ENCODE measurements at places on chromosomes 3 and 15.

DNA sequence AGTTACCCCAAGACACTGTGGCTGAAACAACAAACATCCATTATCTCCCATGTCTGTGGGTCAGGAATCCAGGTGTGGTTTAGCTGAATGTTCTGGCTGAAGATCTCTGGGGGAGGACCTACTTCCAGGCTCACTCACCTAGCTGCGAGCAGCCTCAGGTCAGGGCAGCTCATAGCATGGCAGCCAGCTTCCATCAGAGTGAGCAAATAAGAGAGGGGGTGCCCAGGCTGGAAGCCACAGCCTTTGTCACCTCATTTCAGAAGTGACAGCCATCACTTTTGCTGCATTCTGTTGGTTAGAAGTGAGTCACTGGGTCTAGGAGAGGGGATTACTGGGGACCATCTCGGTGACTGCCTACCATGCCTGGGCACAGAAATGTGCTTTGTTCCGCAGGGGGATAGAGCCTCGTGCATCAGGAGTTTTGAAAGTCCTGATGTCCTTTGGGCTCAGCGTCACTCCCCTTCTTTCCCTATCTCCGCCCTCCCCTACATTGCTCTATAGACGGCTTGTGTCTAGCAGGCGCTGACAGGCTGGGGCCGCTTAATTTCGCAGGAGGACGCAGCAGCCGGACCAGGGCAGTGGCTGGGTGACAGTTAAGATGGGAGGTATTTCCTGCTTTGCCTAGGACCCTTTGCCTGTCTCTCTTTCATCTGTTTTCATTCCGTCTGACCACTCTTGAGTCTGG, 25.4 kb downstream of the TGM4 start:
- DNase-seq = no peak

DNA sequence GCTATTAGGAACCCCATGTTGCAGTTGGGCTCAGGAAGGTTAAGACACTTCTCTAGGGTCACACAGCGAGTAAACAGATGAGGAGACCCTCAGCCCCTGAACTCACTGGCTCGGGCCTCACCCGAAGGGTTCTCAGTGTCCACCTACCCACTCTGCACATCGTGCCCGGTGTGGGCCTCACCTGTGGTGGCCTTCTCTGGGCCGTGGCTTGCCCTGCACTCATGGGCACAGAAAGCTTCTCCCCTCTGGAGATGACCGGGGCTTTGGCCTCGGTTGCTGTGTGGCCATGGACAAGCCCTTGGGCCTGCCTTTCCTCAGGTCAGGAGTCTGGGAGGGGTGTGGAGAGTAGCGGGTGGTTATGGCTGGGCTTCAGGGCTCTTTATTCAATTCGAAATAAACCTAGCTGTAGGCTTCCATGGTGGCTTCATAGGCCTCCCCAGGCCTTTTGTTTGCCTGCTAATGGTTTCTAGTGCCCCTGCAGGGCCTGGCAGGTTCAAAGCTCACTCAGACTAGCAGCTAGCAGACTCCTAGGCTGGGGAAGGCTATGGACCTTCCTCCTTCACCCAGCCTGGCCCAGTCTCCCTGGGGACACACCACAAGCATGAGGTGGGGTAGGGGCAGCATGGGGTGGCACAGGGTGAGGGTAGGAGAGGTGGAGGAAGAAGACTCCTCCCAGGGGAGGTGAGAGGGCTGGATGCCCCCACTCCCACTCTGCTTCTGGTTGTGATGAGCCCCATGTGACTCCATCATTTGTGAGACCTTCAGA, 103.1 kb downstream of the LINGO1 start:
- DNase-seq = no peak

DNA sequence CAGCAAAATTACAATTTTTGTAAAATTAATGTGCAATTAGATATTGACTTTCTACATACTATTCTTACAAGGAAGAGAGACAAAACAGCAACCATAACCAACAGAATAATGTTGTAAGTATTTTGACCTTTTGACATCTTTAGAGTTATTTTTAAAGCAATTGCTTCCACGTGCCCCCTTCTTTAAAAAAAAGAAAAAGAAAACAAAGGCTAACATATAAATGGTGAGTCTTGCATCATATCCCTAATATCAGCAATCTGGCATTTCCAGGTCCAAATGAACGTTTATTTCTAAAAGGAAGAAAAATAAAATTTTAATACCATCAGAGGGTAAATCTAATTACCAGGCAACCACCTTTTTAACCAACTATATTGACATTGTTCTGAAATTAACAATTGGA, 19.3 kb upstream of the STRIT1 start:
- no peak for DNase-seq

- DNase-seq = no peak
Observed at GRCh38 chr3:48504051-48504946, at the start of gene SHISA5. TSS of gene SHISA5 (minus strand) at chr3:48504174. CDS start at chr3:48504094, 80 bp downstream.

- no peak for DNase-seq
Observed at GRCh38 chr3:100120012-100120411, 5.7 kb upstream of the FILIP1L start.

GRCh38 chr3:67620869-67621268, 33.5 kb downstream of the SUCLG2 start:
- DNase-seq = no peak

- no peak for DNase-seq
Observed at GRCh38 chr3:72128921-72129320, 344.0 kb upstream of the PROK2 start.

- DNase-seq = no peak
Observed at GRCh38 chr3:80733522-80734176, 965.9 kb upstream of the ROBO1 start.

GRCh38 chr3:115486880-115487279, 136.4 kb upstream of the GAP43 start:
- DNase-seq = no peak

DNA sequence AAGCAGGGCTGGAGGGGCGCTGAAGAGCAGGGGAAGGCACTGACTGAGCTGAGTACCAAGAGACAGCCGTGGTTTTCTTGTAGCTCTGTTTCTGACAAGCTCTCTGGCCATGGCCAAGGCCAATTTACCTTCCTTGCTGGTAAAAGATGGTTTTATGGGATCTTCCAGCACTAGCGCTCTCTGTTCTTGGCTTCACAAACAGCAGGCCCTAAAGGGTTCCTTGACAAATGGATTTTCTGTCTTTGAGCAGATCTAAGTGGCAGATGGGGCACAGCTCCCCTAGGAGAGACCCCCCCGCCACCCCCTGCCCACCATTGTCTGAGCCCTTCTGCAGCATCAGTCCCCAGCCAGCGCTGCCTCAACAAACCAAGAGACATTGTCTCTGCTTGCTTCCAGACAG, 66.6 kb downstream of the GAP43 start:
- no peak for DNase-seq

DNA sequence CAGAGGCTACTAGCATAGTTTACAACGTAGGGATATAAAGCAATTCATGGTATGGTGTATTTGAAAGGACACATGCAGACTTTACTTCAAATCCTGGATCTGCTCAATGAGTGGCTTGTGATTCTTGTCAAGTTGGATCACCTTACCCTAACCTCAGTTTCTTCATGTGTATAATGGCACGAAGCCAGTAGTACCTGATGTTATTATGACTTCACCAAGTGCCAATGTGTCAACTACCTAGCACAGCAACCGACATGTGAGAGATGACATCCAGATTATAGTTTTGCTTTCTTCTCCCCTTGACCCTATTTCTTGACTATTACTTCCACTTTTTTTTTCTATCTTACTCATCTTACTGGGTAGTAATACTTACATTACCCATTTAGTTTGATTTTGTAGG, 304.5 kb downstream of the RBMS3 start:
- no peak for DNase-seq

DNA sequence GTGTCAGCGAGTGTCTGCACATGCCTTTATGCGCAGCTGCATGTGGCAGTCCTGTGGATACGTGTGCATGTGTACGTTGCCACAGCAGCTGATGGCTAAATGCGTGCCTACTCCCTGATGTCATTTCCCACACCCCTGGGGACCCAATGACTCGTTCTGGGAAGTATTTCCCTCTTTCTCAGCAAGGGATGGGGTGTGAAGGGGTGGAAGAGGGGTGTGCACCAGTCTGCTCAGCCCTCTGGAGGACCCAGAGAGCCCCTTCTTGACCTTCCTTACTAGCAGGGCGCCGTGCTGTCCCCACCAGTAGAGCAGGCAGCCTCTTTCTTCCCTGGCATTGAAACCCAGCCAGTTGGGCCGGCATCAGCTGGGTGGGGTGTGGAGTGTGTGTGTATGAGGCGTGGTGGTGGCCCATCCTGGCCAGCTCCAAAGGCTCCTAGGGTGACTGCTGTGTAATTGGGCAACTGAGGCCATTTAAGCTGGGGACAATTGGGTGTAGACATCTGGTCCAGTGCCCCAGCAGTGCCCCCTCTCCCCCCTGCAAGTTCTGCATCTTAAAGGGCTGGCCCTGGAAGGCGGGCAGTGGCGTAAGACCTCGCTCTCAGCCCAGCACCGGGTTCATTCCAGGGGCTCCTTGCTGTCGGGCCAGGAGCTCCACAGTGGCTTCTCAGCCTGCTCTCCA, 19.2 kb downstream of the SNX33 start:
- no peak for DNase-seq

DNA sequence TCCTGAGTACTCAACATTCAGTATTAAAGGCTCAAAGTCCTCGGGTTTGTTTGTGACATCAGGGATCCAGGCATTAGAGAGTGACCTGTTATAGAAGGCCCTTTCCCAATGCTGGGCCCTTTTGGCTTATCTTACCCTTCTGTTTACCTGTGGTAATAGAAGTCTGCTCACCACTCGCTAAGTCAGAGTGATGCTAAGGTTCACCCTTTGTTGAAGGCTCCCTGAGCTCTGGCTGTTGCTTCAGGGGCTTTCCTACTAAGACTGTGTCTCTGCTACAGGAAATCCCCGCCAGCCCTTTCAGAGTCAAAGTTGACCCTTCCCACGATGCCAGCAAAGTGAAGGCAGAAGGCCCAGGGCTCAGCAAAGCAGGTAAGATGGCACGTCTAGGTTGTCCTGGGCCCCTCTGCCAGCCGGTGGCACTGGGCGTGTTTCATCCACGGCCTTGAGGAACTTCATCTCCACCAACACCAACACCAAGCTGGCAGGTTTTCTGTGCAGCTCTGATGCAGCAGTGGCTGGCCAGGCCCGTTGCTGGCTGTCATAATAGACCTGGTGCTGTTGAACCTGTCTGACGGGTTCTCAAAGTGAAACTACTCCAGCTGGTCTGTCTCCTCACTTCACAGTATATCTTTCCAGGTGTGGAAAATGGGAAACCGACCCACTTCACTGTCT, 99.1 kb downstream of the DNASE1L3 start:
- DNase-seq = peak; percentile 67

- no peak for DNase-seq
Observed at GRCh38 chr3:187403768-187404288, 35.6 kb downstream of the RTP4 start.

GRCh38 chr3:130516645-130517512, at the start of gene COL6A6:
TSS of gene COL6A6 (plus strand) at chr3:130517177. CDS start at chr3:130560365, 43,188 bp downstream.
- no peak for DNase-seq

DNA sequence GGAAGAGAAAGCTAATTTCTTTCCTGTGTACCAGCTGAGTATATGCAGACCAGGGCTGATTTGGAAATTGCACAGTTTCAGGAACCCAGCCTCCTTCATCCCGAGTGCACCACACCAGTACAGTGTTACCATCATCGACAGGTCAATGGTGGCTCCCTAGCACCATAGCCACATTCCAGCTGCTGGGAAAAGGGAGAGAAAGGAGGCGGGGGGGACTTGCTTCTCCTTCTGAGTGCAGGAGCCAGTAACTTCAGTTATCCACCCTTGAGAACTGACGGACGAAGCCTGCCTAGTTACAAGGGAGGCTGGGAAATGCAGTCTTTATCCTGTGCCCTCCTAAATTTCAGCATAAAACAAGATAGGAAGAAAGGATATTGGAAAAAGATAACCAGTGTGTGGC, 129.7 kb upstream of the PRICKLE2 start:
- no peak for DNase-seq

DNA sequence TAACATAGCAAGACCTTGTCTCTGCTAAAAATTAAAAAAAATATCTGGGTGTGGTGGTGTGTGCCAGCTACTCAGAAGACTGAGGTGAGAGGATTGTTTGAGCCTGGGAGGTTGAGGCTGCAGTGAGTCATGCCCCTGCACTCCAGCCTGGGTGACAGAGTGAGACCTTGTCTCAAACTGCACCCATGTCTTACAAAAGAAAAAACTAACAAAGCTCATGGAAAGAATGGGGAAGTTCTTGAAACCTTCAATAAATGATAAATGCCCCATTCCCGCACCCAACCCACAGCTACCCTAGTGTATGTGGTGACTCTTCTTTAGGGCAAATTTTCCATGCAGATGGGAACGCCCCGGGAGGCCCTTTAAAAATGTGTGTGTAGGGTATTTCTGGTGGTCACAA, 28.3 kb downstream of the RPLP1 start:
- DNase-seq = no peak

GRCh38 chr3:66397745-66398144, 103.1 kb downstream of the LRIG1 start:
- DNase-seq = no peak

GRCh38 chr3:10299175-10299574, 6.4 kb upstream of the GHRL start:
- DNase-seq = no peak

- DNase-seq = no peak
Observed at GRCh38 chr15:90306560-90306959, 41.1 kb downstream of the NGRN start.

DNA sequence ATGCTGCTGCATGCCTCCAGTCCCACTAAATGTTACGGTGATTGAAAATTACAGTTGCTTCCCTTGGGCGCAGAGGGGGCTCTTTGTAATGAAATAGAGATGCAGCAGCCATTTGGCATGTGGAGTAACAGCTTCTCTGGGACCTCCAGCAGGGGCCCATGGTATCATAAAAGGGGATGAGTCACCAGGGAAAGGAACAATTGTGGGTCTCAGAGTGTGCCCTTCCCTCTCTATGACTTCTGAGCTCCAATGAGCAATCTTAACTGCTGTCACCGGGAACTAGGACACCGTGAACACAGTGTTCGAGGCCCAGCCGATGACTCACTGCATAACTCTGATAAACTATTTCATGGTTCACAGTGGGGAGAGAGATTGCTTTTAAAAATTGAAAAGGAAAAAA, 164.8 kb upstream of the NUDT16 start:
- no peak for DNase-seq

DNA sequence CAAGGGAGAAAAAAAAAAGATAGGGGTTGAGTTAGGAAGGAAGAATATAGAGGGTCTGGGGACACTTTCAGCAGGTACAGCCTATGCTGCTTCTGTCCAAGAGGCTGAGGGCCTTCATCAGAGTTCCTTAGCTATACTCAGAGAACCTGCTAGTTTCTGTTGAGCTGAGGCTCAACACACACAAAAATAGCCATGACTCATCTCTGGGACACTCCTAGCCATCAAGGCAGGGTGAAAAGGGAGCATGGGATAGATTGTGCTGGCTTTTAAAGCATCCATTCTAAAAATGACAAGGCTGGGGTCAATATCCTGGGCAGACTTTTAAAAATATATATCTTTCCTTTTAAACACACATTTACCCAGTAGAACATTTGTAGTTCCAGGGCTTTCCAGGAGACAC, 2.8 kb upstream of the RTP2 start:
- DNase-seq = no peak

GRCh38 chr3:134110963-134111362, 81.2 kb upstream of the SLCO2A1 start:
- DNase-seq = no peak

DNA sequence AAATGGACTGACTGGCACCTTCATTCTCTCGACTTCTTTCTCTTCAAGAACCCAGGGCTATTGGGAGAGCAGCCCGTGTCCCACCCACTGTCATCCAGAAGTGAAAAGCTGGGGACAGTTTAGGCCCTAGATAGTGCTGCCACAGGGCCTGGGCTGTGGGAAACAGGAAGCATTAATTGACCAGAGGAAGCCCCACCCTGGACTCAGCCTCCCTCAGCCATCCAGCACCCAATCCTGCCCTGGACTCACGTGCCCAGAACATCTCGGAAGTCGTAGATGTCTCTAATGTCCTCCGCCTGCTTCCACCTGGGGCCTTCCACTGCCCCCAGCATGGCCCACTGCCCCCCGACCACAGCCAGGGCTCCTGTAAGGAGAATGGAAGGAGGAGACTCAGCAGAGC, 2.3 kb downstream of the CAMK1 start:
- no peak for DNase-seq

All from NCI-H526 treated with DMSO at 0.1 percent for 48 hours (cell line).